ENCODE measurements at places on chromosomes 3 and 15. TPM values are rescaled to one million over a fixed set of nuclear protein-coding genes. Genes with fewer than 3 reads are reported as not detected.
A peak's percentile ranks its signal among the peaks of the same experiment; 100 is the strongest.

DNA sequence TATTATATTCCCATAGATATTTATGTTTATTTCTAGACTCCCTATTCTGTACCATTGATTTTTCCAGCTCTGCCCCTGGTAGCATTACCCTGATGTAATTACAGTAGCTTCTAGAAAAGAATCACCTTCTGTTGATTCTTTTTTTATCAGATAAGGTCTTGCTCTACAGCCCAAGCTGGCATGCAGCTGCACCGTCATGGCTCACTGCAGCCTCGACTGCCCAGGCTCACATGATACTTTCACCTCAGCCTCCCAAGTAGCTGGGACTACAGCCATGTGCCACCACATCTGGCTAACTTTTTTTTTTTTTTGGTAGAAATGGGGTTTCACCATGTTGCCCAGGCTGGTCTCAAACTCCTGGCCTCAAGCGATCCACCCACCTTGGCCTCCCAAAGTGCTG lies 41.8 kb downstream of the SLC24A1 start:
- no peak for DNase-seq

- no peak for DNase-seq
These were observed 38.7 kb downstream of the SENP8 start for GRCh38 chr15:72156928-72157327.

- no peak for DNase-seq
These were observed 17.3 kb downstream of the ESYT3 start for GRCh38 chr3:138451595-138452162.

Gene CCDC39
- total RNA-seq = not detected

Gene AGBL1
- total RNA-seq = 1.5 TPM

GRCh38 chr3:126447456-126448106 lies 28.1 kb downstream of the ZXDC start:
- DNase-seq = no peak

- no peak for DNase-seq
These were observed 12.9 kb downstream of the IDH3A start for GRCh38 chr15:78162038-78162437.

Gene CKMT1B
- total RNA-seq = 0.63 TPM

GRCh38 chr3:37588758-37589157 lies 272.9 kb upstream of the CTDSPL start:
- no peak for DNase-seq

Gene PP2D1
- not detected for total RNA-seq

DNA sequence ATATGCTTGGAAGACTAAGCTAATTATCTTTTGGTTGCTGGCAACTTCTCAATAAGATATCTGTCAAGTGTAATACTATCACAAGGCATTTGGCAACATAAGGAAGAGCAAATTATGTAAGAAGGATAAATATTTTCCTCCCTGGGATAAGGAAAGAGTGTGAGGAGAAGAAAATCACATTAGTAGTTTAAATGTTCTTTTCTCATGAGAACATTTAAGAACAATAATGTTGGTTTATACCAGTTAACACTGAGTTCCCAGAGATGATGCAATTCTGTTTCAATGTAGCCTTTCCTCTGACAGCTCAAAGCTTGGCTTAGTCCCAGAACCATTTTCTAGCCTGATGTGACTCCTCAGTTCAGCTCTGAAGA lies 66.1 kb upstream of the NPHP3 start:
- peak; percentile 75 for DNase-seq

DNA sequence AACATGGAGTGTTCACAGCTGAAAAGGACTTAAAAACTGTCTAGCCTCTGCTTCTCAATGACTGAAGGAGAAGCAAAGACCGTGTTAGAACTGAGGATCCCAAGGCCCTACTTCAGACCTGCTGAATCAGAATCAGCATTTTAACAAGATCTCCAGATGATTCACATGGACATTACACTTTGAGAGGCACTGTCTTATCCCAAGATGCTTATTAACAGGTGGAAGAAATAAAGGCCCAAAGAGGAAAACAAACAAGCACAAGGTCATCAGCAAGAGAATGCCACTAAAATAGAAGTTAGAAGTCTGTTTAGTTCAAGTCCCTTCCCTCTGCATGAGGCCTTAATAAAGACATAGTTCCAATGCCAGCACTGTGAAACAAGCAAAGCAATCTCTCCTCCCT lies 191.4 kb upstream of the BCL6 start:
- DNase-seq = no peak

DNA sequence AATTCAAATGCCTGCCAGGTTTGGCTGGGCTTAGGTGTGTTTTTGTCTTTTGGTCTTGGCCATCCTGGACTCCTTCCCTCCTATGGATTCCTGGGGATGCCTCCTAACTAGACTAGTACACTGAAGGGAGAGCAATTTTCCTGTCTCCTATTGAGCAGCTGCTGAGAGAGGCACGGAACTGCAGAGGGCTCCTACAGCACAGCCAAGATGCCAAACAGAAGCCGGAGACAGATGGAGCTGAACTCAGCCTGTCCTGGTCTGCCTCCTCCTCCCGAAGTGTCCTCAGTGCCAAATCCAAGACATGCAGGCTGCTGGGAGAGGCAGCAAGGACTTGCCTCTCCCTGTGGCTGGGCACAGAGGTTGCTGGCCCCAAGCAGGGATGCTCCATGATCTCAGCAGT lies 256.6 kb upstream of the PROK2 start:
- DNase-seq = no peak

DNA sequence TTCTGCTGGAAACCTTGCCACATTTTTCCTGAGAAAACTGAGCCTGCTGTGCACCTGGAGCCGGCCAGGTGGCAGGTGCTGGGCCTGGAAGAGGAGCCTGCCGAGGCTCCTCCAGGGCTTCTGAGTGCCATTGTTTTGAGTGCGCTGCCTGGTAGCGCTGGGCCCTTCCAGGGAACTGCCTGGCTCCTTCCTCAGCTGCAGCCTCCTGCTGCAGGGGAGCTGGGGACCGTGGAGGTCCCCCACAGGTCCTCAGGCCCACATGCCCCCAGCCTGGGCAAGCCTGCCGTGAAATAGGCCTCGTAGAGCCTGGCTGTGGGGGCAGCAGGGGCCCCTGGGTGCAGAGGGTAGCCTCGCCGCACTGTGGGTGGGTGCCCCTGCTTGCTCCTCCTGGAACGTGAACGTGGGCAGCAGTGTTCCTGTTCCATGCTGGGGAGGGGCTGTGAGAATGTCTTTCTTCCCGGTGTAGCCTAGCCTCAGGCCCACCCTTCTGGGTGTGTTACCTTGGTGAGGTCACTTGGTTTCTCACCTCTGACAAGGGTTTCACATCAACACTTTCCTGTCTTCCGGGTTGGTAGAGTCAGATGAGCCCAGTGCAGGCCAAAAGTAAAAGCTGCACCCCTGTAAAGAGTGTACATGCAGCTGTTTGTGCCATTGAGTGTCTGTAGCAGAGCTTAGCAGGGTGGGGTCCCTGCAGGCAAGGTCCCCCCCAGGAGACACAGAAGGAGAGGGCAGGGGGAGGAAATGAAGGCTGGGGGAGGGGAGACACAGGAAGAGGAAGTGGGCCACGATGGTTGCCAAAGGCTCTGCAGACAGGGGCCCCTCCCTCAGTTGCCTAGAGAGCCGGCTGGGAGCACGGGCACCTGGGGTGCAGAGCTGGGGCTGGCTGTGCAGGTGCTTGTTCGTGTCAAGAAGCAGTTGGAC lies 34.5 kb downstream of the KLF13 start:
- no peak for DNase-seq

DNA sequence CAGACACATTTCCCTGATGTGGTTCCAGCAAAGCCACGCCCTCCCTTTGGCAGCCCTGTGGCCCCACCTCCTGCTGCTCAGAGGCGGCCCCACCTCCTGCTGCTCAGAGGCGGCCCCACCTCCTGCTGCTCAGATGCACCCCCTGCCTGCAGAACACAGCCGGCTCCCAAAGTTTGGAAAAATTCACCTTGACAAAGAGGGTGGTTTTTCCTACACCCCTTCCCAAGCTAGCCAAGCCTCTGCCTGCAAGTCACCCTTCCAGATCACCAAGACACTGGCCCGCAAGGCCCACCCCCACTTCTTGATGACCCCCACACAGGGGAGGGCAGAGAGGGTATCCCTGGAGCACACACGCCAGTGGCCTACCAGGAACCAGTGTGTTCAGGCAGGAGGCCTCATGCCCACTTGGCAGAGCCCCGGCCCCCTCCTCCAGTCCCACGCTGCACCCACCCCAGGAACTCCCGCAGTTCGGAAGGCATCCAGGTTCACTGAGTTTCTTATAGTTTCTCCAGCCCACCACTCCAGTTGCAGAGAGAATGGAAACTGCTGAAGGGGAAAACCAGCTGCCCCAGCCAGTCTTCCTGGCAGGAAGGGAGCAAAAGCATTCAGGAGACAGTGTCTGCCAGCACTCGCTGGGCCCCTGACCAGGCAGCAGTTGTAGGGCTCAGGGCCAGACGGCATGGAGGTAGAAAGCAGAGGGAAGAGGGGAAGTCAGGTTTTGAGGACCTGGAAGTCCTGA lies 2.3 kb upstream of the HAPLN3 start:
- no peak for DNase-seq

GRCh38 chr3:69696367-69696766 lies 42.9 kb upstream of the MITF start:
- DNase-seq = no peak

DNA sequence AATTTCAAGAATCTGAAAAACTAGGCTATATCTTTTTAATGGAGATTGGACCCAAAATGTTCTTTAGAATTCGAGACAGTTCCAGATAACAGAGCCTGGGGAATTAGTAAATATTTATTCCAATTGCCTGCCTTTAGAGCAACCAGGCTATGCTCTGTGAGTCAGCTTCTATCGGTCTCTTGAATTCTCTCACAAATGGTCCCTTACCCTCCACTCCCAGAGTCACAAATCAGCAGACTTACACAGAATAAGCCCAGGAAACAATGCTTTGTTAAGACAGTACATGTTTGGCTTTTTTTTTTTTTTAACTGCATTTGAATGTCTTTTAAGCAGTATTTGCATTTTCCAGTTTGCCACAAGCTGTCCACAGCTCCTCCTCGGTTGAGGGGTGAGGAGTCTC lies 460.7 kb upstream of the CBLB start:
- no peak for DNase-seq

DNA sequence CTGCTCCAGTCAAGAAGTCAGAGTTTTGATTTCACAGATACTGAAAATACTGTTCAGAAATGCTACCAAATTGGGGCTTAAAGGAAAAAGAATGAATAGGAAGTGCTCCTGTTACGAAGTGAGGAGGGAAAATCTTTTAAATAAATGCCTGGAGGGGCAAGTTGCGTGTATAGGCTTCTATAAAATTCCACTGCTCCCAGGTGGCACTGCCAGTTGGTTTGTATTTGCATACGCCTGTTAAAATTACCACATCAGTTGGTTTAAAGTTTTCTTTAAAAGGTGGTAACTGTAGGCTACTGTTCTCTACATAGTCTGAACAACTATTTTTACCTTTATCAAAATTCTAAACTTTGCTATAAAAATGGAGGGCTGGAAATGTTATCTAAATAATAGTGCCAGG lies 123.5 kb downstream of the DLG1 start:
- no peak for DNase-seq

Gene GOLGA8O
- total RNA-seq = 1.7 TPM

GRCh38 chr15:88605189-88606069 lies 15.7 kb upstream of the AEN start:
- DNase-seq = no peak

Gene SLC22A13
- total RNA-seq = 0.58 TPM

GRCh38 chr3:119257654-119258410 lies 17.2 kb upstream of the B4GALT4 start:
- no peak for DNase-seq

Gene RARB
- total RNA-seq = 70.7 TPM

Gene FEZF2
- total RNA-seq = not detected

DNA sequence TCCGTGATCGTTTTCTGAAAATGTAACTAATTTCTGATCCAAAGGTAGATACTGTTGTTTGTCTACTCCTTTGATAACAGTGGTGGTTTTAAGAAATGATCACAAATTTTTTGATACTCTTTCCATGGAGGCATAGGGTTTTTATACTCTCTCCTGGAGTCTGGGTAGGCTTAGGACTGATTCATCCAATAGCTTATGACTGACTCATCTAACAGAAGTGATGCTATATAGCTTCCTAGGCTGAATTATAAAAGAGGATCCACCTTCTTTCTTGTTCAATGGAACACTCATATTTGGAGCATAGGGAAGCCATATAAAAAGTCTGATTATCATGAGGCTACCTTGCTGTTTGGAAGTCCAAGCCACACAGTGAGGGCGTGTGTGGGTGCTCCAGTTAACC lies 84.3 kb downstream of the CHST2 start:
- no peak for DNase-seq

- no peak for DNase-seq
These were observed 414.7 kb upstream of the ARRDC4 start for GRCh38 chr15:97545799-97546198.
